ENCODE measurements at places on chromosomes 1 and 21.

GRCh38 chr1:226654046-226654667 is 84.9 kb downstream of the ITPKB start:
- no peak for DNase-seq

GRCh38 chr1:52926864-52927211 is 238 bp upstream of the SCP2 start:
- DNase-seq, result no peak

DNA sequence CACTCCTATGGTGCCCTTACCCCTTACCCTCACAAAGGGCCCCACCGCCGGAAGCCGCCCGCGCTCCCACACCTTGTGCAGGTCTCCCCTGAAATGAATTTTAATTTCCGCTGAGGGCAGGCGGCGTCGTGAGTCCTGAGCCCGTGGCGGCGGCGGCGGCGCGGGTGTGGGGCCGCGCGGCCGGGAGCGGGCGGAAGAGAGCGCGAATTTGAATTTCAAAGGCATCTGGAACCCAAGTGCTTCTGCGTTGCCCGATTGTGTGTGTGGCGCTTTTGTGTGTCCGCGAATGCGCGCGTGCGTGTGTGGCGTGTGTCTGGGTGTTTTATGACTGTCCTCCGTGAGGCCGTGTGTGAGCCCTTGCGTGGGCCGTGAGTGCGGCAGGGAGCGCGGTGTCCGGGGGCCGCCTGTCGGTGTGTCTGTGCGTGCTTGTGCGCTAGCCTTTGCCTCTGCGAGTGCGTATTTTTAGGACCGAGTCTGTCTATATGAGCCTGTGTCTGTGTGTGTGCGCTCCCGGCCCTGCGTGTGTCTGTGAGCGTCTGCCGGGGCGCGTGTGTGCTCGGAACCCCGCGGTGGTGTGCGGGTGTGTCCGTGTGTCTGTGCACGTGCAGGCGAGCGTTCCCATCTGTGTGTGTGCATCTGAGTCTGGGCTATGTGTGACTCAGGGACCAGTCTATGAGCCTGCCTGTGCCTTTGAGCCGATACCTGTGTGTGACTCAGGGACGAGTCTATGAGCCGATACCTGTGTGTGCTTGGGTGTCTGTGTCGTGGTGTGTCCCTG is 7.9 kb upstream of the ADGRB2 start:
- DNase-seq, result no peak

GRCh38 chr21:35475762-35476161 is 426.7 kb upstream of the RUNX1 start:
- DNase-seq, result no peak

DNA sequence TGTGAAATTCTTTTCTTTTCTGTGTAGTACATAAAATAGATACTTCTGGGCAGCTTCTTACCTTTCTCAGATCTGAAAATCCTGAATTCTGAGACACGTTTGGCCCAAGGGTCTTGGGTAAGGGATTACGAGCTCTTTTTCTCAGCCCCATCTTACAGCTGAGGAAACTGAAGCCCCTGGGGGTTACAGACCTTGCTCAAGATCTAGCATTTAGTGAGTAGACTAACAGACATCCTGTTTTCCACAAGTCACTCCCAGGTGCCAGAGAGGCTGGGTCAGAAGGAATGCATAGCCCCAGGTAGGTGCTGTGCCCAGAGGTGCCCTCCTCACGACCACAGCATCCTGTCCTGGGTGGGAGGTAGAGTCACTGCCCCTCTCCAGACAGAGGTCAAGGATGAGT is 13.2 kb upstream of the CREG1 start:
- DNase-seq, result no peak

Measured in T follicular helper cell (primary cell).